ENCODE measurements at places on chromosomes 3 and 15.
A peak's percentile ranks its signal among the peaks of the same experiment; 100 is the strongest.

- DNase-seq, result peak; percentile 91
Measured at GRCh38 chr15:67064607-67065530, 533 bp upstream of the SMAD3 start.

DNA sequence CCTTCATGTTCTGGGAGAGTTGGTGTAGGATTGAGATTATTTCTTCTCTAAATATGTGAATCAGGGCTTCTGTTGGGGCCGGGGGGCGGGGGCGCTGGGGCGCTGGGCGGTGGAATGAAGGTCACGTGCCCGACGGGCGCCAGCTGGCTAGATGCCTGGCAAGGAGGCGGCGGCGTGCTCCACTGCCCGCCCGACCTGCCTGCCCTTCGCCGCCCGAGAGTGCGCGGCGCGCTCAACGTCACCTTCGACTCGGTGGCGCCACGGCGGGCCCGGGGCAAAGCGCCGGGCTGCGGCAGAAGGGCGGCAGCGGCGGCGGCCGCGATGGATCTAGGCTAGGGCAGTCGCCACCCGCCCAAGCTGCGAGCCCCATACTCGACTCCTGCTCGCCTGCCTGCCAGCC, 47.0 kb upstream of the LHFPL4 start:
- peak; percentile 58 for DNase-seq

DNA sequence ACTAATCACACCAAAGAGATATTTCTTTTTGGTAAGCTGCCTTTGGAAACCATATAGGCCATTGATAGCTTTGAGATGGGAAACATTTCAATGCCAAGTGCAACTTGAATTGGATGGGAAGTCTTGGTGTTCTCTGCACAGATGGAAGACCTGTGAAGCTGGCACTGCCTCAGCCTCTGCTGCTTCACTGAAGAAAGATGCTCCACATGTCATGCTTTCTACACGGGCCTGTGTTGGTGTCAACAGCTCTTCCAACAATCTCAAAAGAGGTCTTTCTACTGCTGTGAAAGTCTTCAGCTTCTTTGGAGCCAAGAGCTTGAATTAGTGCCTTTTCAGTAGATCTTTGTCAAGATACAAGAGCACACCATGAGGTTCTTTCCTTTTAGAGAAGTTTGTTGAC, 169.0 kb downstream of the SPATA16 start:
- no peak for DNase-seq

DNA sequence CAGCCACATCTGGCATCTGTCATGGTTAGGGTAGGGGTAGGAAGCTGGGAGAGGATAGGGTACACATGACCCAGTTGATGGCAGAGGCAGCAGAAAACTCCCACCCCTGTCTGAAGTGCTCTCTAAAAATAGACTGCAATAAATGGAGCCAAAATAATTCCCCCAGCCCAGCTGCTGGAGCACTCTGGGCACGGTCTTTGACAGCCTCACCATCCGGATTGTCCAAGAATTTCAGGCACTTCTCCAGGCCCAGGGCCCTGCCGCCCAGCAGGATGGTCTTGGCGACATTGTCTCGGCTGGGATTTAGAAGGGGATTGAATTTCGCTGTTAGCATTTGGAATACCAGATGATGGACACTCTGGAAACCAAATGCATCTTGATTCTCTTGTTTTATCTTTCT, 103.7 kb downstream of the IQSEC1 start:
- no peak for DNase-seq

- DNase-seq, result no peak
Measured at GRCh38 chr3:187315872-187316271, 24.3 kb upstream of the MASP1 start.

DNA sequence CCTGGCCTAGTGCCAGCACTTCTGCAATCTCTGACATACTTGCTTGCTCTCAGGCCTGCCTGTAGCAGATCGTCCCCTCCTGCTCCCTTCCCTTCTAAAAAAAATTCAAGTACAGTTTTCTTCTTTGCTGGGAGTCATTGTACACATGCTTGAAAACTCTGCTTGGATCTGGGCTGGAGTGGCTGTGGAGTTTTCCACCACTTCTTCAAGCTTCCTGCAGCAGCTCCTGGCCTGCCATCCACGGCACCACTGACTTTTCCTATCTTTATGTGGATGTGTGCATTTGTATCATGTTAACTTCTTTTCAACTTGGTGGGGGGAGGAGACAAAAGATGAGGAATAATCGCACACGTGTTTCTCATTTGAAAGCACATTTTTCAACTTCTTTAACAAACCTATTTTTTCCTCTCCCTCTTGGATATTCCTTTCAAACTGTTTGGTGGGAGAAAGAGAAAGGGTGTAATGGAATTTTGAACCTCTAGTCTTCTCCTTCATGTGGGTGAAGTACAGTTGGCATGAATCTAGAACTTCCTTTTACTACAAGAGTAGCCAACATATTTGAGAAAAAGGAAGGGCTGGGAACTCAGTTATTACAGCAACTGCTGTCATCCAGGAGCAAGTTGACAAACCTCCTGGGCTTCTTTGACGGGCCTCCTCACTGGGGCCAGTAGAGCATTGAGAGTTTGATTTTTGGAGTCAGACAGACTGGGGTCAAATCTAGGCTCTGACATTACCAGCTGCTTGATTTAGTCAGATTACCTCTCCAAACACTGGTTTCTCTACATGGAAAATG, 61.2 kb upstream of the LRTM1 start:
- no peak for DNase-seq

DNA sequence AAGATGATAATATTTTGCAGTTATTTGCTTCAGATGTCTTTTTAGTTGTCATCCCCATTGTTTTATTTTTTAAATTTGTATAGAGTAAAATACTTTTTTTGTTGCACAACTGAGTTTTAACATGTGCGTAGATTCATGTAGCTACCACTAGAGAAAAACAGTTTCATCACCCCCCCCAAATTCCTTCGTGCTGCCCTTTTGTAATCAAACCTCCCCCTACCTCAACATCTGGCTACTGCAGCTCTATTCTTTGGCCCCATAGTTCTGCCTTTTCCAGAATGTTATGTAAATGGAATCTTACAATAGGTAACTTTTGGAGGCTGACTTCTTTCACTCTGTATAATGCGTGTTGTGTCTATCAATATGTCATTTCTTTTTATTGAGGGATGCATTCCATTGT, 232.0 kb upstream of the RASGRP1 start:
- no peak for DNase-seq

- no peak for DNase-seq
Measured at GRCh38 chr3:51198477-51198876, 186.6 kb upstream of the MANF start.

- DNase-seq, result peak; percentile 74
Measured at GRCh38 chr3:51391566-51392354, 675 bp downstream of the RBM15B start.

DNA sequence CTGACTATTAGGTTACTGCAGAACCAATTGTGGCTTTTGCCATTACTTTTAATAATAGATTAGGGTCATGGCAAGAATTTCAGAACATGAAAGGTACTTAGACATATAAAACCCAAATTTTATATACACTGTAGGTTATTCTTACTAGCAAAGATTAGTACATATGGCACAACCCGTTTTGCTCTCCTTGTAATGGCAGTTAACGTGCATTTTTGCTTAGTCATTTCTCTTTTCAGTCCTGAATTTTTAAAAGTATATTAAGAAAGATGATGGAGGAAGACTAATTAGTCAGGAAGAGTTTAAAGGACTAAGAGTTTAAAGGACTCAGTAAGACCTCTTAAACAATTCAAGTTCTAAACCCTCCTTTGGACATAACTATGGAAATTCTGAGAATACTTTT, 114.0 kb downstream of the PEAK1 start:
- no peak for DNase-seq

- no peak for DNase-seq
Measured at GRCh38 chr3:157170861-157171260, 10.9 kb upstream of the CCNL1 start.

GRCh38 chr15:45573961-45574629, 13.1 kb upstream of the BLOC1S6 start:
- no peak for DNase-seq

DNA sequence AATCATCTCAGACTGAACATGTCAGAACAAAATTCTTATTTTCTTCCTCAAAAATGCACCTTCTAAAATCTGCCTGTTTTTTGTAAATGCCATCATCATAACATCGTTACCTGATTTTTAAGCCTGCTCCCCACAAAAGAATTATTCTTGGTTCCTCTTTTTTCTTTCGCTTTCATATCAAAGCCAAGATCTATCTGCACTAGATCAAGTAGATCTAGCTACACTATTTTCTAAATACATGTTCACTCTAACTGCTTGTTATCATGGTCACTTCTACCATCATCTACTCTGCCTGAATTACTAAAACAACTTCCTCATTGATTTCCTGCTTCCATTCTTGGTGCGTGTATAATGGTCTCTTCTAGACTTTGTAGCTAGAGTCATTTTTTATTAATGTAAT, 217.7 kb downstream of the ARPP21 start:
- DNase-seq, result no peak

- no peak for DNase-seq
Measured at GRCh38 chr3:65894679-65895453, 143.9 kb downstream of the MAGI1 start.

GRCh38 chr15:63046917-63047760, 4.6 kb downstream of the TPM1 start:
- no peak for DNase-seq

DNA sequence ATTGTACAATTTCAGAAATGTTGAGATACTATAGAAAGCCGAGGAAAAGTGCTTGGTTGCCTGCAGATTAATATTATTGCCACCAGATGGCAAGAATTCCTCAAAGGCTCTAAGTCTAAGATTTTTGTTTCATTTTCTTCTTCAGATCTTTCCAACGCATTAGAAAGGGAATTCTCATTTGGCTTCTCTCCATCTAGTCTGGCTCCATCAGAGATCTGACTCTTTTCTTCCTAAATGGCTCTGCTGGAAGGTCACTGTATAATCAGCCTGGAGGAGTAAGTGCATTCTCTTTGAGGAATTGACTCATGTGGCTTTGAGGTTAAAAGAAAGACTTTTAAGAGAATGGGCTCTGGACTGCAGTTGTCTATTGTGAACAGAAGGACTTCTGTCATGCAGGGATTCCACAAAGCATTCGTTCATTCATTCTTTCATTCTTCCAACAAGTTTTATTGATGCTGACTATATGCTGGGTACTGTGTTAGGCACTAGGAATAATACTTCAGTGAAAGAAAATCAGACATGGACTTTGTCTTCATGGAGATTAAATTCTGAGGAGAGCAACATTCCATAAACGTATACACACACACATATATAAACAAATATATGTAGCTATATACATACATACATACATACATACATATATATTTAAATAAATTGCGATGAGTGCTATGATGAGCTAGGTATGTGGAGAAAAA, 55.3 kb downstream of the SLC28A2 start:
- DNase-seq, result no peak

DNA sequence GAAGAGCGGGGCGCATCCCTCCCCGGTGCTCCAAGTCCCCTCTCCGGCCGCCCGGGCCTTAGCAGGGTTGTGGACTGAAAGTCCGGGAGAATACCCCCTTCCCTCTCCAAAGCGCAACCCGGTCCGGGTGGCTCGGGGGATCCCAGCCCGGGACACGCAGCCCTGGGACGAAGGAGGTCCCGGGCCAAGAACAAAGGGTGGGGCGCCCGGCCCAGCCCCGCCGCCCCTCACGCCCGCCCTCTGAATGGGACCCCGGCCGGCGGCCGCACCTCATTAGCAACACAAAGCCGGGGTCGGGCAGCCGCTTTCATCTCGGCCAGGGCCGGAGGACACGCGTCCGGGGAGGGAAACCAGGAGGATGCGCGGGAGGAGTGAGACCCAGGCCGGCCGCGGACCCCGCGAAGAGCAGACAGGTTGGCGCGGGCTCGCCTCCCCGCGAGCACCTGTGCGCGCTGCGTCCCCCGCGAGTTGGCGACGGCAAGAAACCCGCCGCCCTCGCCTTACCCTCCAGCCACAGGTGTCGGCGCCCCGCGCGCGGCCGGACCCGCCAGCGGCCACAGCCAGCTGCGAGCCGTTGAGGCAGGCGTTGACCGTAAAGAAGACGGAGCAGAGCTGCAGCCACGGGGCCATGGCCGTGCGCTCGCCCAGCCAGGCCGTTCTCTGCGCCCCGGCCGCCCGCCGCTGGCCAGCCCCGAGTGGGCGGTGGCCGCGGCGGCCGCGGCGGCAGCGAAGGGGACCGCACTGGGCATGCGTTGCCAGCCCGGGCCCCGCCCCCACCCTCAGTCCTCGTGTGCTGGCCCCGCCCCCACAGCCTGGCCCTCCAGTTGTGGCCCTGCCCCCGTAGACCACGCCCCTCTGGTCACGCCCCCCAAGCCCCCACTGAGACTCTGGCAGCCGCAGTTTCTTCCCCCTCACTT, at the start of gene IL17RD:
IL17RD (minus strand) TSS at position 697 of the 917 bp plus-strand sequence; CDS start at position 630, 67 bp downstream.
- peak; percentile 87 for DNase-seq

DNA sequence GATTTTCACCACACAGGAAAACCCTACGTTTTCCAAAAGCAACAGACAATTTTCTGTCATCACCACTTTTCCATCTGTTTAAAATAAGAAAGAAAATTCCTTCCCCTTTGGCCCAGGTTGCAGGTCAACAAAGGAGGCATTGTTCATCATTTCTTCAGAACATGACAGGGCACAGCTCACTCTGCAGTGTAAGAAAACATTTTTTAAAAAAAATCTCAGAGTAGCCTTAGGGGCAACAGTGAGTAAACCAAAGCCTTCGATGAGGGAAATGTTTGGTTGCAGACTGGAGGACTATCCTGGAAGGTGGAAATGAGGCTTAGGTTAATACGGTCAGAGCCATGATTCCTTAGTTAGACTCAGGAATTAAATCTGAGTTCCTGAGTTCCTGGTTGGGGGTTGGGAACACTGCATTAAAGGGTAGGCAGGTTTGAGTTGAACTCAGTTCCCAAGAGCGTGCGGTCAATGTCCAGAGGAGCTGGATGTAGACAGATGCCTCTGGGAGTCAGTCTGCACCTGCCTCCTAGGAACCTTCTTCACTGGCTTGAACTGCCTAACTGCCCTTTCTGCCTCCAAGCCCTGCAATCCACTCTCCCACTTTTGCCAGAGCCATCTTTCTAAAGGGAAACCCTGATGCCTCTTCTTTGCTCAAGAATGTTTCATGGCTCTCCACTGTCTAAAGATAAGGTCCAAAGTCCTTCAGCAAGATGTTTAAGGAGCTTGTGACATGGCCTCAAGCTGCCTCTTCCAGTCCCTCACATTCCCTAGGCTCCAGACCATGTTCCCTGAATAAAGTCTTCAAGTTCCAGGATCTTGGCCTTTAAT, 3.3 kb upstream of the HES1 start:
- peak; percentile 40 for DNase-seq

- no peak for DNase-seq
Measured at GRCh38 chr3:106033654-106034053, 164.8 kb upstream of the CBLB start.

DNA sequence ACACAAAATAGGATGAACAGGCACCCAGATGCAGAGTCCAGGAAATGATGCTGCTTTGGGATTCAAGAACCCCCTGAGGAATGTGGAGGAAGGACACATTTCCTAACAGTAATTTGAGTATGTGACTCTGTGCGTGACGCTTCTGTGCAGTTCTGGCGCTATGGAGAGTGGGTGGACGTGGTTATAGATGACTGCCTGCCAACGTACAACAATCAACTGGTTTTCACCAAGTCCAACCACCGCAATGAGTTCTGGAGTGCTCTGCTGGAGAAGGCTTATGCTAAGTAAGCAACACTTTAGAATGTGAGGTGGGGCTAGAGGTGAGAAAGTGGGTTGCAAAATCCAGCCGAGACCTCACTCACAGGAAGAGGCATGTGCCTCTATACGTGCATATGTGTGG, 28.3 kb downstream of the CAPN3 start:
- DNase-seq, result no peak

Data from retina (tissue), 1 donor.